Hepatocyte (in vitro differentiated cells): ENCODE measurements at places on chromosomes 2 and 18.
A peak's percentile ranks its signal among the peaks of the same experiment; 100 is the strongest.

DNA sequence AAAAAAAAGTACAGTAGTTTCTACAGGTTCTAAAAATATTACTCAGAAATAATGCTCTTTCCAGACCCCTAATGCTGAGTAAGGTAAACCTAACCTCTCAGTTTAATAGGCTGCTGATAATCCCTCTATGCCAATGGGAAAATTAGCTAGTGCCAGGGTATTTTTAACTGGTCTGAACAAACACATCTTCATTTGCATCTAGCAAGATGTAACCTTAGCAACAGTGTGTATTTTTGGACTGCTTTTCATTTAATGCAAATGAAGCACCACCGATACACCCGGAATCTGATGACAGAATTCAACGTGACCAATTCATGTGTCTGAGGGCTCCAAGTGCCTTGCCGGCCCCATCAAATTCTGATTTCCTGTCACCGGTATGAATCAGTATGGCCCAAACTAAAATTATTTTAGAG is 47.4 kb upstream of the CYRIA start:
- no peak overlapping the region for H3K27ac ChIP-seq
- H3K27me3 ChIP-seq: no peaks in the 10 kb centered on the region
- H3K4me3 ChIP-seq: no peak overlapping the region

GRCh38 chr18:25335062-25335461 is 16.9 kb downstream of the ZNF521 start:
- no peaks in the 10 kb centered on the region for H3K36me3 ChIP-seq
- no peak overlapping the region for H3K4me3 ChIP-seq
- no peak for DNase-seq
- H3K27me3 ChIP-seq: no peaks in the 10 kb centered on the region
- H3K4me1 ChIP-seq: no peaks in the 10 kb centered on the region

DNA sequence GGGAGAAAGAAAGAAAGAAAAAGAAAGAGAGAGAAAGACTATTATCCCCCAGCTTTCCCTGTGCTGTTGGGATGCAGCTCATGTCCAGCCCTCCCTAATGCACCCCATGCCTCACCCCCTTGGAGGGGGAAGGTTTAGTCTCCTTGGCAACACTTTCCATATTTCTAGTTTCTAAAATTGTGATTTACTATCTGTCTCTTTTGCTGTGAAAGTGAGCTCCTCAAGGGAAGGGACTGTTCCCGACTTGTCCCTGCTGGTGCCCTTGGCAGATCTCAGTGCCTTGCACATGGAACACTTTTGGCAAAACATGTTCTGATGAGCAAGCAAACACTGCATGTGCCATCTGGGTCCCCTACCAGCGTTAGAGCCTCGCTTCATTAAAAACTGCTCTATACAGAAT is 11.7 kb upstream of the NAPG start:
- no peaks in the 10 kb centered on the region for H3K27me3 ChIP-seq
- DNase-seq: no peak
- peak overlapping the region; percentile 20 for H3K27ac ChIP-seq
- H3K36me3 ChIP-seq: no peaks in the 10 kb centered on the region

GRCh38 chr2:118232391-118232790 is 144.1 kb downstream of the INSIG2 start:
- H3K4me3 ChIP-seq: no peak overlapping the region
- peaks cover 5% of the 10 kb centered on the region for H3K27me3 ChIP-seq
- no peak overlapping the region for H3K27ac ChIP-seq

DNA sequence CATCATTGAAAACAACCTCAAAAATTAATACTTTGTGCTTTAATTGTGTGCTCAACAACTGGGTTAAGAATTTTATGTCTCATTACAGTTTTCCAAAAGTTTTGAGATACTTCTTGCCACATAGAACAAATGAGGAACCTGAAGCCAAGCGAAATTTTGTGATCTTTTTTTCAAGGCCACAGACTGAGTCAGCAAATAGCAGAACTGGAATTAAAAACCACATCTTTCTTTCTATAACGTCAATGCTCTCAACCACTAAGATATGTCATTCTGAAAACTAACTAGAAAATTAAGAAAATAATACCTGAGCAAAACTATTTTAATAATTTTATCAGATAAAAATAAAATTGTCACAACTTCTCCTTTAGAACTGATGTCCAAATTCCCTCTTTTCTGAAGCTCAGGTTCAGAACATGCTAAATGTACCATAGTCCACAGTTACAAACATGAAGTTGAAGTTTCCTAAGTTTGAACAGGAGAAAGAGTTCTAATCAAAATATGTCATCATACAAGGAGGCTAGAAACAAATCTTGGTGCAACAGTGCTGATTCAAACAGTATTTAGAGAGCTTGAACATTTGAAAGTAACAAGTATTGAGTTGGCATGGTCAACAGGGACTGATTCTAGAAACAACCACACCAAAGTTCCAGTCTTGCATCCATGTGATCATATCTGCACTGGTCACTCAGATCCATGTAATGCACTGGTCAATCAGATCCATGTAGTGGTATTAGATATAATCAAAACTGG is 27.6 kb upstream of the CALCRL start:
- no peak overlapping the region for H3K27ac ChIP-seq
- H3K36me3 ChIP-seq: no peaks in the 10 kb centered on the region
- no peaks in the 10 kb centered on the region for H3K4me1 ChIP-seq

GRCh38 chr2:129174143-129174542 is 805.3 kb upstream of the RAB6C start:
- H3K27me3 ChIP-seq: no peaks in the 10 kb centered on the region
- no peak for DNase-seq
- H3K4me3 ChIP-seq: no peak overlapping the region
- no peaks in the 10 kb centered on the region for H3K4me1 ChIP-seq

DNA sequence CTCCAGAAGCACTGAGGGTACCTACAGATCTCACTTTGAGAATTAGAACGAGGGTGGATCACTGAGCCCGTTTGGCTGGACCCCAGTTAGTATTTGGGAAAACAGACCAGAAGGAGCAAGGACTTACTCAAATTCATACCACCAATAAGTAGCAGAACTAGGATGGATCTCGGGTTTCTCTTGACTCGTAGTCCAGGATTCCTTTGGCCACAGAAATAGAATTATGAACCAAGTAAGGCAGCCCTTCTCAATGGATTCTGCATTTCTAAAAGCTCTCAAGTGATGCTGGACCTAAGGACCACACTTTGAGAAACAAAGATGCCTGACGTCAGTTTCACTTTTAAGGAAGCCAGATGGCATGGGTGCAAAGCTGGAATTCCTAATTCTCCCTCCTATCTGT is 153.0 kb downstream of the KLHL29 start:
- H3K27ac ChIP-seq: no peak overlapping the region
- peaks cover 5% of the 10 kb centered on the region for H3K4me1 ChIP-seq
- H3K4me3 ChIP-seq: no peak overlapping the region
- no peak for DNase-seq
- no peaks in the 10 kb centered on the region for H3K27me3 ChIP-seq
- no peaks in the 10 kb centered on the region for H3K36me3 ChIP-seq

GRCh38 chr2:56192664-56193305 is 9.0 kb downstream of the CCDC85A start:
- no peak overlapping the region for H3K4me3 ChIP-seq
- H3K27ac ChIP-seq: no peak overlapping the region
- no peaks in the 10 kb centered on the region for H3K36me3 ChIP-seq
- no peaks in the 10 kb centered on the region for H3K27me3 ChIP-seq
- peaks cover 7% of the 10 kb centered on the region for H3K4me1 ChIP-seq

- DNase-seq: no peak
- no peak overlapping the region for H3K4me3 ChIP-seq
- H3K27ac ChIP-seq: no peak overlapping the region
- H3K4me1 ChIP-seq: peaks cover 6% of the 10 kb centered on the region
- H3K27me3 ChIP-seq: no peaks in the 10 kb centered on the region
- no peaks in the 10 kb centered on the region for H3K36me3 ChIP-seq
Observed at GRCh38 chr2:127032621-127033020, 74.3 kb downstream of the BIN1 start.

DNA sequence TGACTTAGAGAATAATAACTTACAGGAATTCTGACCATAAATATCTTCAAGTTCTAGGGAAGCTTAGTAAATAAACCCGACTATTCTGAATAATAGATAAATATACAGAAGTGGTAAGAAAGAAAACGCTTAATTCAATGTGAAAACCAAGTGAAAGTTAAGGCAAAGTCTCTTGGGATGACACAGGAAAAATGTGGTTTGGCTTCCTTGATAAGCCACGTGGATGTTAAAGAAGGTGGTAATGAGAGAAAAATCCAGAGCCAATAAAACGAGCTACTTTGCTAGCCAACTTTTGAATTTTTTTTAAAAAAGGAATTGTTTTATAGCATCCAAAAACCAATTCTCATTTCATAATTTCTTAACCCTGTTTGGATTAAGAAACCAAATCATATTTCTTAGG is 166.2 kb upstream of the VRK2 start:
- DNase-seq: no peak
- peaks cover 17% of the 10 kb centered on the region for H3K4me1 ChIP-seq
- no peak overlapping the region for H3K27ac ChIP-seq
- no peaks in the 10 kb centered on the region for H3K27me3 ChIP-seq
